ENCODE measurements at places on chromosomes 5 and 9.

DNA sequence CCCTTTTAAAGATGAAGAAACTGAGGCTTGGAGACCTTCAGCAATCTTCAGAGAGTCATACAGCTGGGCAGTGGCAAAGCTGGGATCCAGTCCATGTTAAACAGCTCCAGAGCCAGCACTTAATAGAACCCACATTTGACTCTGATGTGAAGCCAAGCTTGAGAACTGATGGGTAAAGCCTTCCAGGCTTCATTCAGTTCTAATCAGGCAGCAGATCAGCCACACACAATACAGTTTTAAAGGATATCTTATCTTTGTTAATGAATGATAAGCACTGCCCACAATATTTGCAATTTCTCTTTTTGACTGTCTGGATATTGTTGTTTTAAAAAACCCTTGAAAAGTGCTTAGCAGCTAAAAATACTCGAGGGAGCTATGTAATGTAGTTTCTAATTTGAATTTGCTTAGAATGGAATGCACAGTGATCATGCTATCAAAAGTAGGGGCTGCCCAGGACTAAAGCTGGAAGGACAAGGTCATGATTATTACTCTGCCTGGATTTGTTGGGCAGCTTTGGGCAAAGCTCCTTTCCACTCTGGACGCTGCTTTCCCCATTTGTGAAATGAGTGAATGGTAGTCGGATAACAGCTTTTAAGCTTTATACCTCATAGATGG is 31.3 kb upstream of the HTR4 start:
- no peak for DNase-seq

GRCh38 chr5:54066433-54066832 is 243.9 kb downstream of the ARL15 start:
- DNase-seq = no peak

DNA sequence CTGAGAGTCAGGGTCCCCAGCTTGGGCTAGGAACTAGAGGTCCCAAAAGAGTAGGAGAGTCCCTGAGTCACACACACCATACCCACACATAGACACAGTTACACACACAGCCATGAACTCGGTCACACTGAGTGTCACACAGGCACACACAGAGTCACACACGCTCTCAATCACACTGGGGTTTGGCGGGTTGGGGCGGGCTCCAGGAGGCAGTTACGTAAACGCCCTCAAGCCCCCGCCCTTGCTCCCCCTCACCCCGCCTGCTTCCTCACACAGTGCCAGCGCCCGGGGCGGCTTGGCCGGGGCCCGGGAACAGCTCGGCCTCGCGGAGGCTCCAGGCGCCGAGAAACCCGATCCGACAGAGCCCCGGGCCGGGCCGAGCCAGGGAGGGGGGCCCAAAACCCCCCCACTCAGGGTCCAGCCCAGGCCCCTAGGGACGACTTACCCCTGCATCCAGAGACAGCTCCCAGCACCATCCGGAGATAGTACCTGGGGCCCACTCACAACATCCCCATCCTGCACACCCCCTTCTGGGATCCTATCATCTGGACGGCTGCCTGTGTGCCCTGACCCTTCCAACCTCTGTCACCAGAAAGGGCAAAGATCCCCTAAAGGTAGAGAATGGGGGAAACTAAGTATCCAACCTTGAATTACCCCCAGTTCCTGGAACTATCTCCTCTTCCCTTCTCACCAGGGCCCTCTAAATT is 3.5 kb upstream of the CNTFR start:
- no peak for DNase-seq

- DNase-seq = no peak
Measured at GRCh38 chr9:21326526-21327139, 8.6 kb downstream of the KLHL9 start.

DNA sequence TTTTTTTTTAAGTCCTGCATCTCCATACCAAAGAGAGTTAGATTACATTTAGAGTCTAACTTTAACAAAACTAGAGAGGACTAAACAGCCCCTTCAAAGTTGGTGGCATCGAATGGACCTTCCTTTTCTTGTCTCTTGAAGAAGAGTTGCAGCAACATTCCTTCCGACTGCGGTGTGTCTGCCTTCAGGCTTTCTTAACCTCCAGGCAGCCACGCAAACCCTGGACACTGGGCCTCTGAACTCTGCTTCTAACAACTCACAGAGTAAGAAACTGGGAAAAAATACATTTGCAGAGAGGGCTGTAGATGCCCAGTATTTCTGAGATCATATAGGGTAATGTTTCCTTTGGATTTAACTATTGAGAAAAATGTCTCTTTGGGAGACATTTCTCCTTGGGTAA is 120.5 kb upstream of the MAST4 start:
- no peak for DNase-seq

DNA sequence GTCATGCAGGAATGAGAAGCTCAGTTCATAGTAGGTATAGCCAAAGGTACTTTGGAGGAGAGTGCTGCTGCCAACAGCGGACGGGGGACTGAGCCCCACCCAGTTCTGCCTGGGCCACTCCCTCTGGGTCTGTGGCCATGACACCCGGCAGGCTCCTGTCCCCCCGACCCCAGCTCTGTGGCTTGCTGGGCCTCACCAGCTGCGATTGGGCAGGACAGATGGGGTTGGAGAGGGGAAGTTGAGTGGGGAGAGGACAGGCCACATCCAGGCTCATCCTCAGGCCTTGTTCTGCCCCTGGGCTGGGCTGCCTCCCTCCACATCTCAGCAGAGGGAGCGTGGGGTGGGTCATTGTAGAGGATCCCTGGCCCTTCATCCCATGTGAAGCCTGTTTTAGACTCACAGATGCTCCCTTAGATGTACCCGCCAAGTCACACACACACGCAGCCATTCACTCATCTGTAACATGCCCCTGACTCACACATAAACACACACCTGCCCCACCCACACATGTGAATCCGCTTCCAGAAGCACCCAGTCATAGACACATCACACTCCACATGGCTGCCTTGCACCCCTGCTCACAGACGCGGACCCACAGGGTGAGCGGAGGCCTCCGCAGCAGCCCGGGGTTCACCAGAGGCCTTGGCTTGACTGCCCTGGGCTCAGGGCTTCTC is 48.8 kb downstream of the NTNG2 start:
- no peak for DNase-seq

DNA sequence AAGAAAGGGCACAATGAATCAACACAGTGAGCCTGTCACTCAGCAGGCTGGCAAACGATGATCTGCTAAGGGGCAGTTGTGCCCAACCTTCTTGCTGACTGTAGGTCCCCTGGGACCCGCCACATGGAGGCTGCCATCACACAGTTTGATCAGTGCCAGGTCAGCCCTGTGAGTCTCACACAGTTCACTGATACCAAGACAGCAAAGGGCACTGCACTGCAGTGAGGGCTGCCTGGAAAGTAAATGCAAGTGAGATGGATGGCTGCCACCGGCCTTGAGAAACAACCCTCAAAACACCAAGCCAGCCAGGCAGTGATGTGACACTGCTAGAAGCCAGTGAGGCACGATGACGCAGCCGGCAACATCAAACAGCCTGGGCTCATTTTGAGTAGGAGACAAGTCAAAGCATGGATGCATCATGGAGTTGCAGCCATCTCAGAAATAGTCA is 30.3 kb downstream of the FOXD1 start:
- DNase-seq = no peak

DNA sequence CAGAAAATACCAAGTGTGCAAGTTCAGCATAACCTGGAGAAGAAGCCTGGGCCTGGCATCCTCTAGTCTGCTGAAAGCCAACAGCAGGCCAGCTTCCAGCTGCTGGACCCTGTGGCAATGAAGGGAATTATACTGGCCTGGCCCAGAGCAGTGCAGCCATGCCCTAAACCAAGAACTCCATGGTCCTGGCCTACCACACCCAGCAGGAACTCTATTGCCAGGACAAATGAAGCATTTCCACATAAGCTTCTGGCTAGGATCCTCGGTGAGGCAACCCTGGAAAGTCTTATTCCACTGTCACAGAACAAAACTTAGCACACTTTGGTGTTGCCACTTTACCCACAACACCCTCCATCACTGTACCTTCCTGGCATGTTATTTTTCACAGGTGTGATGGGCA is 35.5 kb downstream of the CDK5RAP2 start:
- DNase-seq = no peak

DNA sequence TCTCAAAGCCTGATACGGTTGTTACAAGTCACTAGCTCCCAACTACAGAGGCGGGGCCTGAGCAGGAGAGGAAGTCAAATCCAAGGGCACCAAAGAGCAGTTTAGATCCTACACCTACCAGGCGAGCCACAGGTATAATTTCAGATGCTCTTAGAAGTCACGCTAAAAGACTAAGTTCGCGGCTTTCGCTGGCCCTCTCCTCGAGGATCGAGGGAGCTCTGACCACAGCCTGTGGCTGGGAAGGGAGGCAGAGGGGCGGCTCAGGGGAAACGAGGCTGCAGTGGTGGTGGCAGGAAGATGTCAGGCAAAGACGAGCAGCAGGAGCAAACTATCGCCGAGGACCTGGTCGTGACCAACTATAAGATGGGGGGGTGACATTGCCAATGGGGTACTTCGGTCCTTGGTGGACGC is 48.6 kb downstream of the SEMA4D start:
- DNase-seq = no peak

GRCh38 chr5:107646418-107646817 is 24.3 kb downstream of the EFNA5 start:
- DNase-seq = no peak

- DNase-seq = no peak
Measured at GRCh38 chr5:88886746-88887341, 3.9 kb upstream of the MEF2C start.

GRCh38 chr9:71663931-71664459 is 104.3 kb downstream of the CEMIP2 start:
- DNase-seq = no peak

DNA sequence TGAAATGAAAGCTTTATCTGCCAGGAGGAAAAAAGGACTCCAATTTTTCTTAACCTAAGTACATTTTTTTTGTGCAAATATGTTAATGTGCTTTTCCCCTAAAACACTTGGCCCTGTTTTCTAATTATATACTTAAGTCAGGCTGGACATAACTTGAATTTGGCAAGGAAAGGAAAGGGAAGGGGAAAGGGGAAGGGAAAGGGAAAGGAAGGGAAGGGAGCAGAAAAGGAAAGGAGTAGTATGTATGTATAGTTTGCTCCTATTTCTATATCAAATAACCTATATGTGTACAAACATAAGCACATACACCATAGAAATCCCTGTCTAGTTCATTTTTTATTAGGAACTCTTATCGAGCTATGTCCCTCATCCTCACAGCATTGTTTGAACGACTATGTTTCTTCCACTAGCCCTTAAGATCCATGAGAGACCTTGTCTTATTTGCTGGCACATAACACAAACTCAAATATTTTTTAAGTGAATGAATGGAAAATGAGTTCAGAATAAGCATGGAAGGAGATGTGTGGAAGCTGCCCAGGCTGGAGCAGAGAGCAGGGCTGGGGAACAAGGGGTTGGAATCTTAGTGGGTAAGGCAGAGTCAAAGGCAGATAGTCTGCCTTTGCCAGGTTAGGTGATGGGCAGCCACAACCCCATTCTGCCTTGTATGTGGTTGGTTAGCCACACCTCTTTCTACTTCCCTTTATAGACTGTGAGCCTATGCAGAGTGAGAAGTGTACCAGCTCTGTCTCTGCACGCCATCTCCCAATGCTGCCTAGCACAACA is 70.0 kb downstream of the KLHL3 start:
- peak; percentile 5 for DNase-seq

DNA sequence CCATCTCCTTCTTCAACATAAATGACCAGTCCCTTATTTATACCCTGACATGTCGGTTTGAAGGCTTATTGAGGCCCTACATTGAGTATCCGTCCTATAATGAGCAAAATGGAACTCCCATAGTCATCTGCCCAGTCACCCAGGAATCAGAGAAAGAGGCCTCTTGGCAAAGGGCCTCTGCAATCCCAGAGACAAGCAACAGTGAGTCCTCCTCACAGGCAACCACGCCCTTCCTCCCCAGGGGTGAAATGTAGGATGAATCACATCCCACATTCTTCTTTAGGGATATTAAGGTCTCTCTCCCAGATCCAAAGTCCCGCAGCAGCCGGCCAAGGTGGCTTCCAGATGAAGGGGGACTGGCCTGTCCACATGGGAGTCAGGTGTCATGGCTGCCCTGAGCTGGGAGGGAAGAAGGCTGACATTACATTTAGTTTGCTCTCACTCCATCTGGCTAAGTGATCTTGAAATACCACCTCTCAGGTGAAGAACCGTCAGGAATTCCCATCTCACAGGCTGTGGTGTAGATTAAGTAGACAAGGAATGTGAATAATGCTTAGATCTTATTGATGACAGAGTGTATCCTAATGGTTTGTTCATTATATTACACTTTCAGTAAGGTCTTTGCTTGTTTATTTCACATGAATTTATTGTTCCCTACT is 38.2 kb upstream of the BTNL3 start:
- DNase-seq = no peak

DNA sequence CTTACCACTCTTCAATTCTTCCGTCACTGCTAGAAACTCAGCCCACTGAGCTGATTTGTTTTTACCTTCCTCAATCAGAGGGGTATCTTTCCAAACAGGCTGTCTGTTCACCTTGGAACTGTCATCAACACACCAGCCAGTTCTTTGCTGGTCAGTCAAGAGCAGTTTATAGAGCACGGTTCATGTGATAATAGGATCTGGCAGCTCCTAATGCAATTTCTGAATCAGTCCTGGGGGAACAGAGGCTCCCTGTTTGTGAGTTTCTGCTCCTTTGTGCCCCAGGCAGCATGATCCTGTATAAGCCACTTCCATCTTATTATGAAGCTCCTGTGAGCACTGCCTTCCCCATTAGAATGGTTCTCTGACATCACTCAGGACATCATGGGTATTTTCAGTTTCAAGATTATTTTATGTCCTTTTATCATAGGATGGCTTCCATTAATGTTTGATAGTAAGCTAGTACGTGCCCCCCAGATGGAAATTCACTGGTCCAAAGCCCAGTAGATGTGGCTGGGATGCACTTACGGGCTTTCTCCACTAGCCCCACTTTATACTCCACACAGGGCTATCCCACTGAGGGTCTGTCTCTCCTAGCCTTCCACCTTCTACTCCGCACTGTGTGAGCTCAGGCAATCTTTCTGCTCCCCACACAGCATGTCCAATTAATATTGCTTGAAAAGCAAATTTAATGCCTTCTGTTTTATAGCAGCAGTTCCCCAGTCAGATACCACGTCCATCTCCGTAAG is 85.5 kb upstream of the SPIN1 start:
- DNase-seq = no peak

DNA sequence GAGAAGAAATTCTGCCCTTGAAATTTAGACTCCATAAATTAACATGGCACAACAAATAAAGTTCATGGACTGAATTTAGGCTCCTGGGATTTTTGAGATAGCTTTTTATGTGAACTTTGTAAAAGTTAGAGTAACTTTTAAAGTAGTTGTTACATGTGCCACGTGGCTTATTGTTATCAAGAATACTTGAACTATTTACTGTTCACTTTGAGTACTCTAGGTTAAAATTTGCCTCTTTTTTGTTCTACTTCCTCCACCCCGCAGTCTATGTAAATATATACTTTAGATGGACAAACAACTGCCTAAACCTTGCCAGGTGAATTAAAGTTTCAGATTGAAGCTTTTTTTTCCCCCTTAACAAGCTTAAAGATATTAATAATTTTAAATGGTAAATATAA is 457.9 kb downstream of the RAB3C start:
- DNase-seq = no peak

DNA sequence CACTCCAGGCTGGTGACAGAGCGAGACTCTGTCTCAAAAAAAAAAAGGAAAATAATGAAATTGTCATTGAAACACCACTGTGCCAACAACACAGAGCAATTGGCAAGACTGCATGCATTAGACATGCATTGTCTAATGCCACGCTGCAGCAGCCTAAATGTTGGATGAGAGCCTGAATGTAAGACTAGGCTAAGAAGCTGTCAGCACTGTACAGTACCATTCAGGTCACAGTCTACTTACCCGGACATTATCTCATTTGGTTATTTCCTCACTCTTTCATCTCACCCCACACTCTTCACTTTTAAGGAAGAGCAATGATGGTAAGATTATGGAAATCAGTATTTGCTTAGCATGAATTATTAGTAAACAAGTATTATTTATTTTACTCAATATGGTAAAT is 31.3 kb upstream of the PPP2CA start:
- no peak for DNase-seq

All from stimulated activated CD4-positive, alpha-beta T cell treated with anti-CD3 and anti-CD28 coated beads, Interleukin-4, amount 100 ng/mL, for 4 hours (primary cell).